ENCODE measurements at places on chromosomes 5 and 9.

DNA sequence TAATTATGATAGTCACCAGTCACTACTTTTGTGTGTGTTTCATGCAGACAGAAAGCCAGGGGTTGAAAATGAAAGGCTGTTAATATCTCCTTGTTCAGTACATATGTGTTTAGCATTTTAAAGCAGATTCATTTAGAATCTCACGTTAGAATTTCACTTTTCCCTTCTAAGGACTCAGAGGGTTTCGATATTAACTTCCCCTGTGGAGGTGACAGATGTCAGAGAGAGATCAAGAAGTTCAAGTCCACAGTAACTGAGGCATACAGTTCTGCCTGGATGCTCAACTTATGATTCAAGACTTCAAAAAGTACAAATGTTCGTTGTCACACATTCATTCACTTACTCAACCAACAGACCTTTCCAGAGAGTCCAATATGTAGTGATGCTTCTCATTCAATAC, 251.1 kb downstream of the EBF1 start:
- no peak for DNase-seq

DNA sequence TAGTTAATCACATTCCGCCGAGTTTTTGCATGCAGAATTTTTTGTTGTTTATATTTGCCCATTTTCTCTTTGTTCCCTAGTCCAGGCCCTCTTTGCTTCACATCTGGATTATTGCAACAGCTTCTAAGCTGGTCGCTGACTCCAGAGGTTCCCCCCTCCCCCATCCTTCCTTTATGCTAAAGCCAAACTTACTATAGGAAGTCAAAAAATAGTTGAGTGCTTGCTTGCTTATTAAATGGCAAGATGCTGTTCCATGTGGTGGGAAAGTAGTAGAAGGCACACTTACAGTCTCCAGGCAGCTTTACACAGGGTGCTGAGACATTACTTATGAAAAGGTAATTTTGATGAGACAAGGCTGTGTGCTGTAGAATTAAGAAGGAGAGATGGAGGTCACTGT, 1.3 kb downstream of the ZBTB34 start:
- no peak for DNase-seq

DNA sequence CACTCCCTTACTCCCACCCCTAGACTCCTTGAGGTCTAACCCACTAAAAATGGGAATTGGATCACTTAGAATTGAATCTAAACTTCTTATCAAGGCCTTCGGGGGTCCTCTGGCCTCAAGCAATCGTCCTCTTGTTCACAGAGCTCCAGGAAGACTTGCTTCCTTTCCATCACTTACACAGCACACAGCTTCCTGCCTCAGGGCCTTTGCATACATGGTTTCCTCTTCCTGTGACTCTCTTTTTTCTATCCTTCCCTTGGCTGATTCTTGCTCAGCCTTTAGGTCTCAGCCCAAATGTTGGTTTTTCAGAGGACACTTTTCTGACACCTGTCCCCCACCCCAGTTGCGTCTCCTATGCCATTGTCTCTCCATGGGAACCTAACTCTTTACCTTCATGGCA, 50.0 kb upstream of the ALDH1B1 start:
- DNase-seq, result no peak

DNA sequence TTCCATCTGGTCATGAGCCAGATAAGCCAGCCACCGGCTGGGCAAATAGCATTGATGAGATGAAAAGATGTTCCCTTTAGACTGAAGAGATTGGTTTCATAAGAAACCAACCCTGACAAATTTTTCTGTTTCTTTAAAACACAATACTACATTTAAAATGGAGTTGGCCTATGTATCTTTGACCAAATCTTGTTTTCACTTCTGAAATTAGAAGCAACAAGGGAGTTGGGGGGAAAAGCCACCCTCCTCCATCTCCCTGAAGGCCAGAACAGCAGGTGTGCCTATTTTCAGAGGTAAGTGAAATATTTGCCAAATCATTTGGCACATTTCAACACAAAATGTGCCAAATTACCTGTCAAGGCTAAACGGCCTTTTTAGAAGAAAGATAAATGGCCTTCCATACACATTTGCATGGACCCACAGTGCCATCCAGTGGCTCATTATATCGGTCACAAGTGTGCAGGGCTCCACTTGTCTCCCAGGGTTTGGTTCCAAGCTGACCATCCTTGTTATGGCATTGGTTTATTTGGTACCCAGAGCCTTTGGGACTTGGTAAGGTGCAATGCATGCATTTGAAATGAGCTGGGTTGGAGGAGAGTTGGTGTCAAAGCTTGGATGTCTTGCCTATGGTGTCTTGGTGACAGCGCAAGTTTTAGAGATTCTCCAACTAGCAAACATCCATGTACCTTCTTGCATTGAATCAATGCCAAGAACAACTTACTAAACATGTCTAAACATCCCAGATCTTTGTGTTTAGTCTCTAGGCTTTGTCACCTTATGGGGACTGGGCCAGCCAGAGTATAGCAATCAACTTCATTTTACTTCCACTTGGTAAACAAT, 372.0 kb upstream of the KIF2A start:
- no peak for DNase-seq

DNA sequence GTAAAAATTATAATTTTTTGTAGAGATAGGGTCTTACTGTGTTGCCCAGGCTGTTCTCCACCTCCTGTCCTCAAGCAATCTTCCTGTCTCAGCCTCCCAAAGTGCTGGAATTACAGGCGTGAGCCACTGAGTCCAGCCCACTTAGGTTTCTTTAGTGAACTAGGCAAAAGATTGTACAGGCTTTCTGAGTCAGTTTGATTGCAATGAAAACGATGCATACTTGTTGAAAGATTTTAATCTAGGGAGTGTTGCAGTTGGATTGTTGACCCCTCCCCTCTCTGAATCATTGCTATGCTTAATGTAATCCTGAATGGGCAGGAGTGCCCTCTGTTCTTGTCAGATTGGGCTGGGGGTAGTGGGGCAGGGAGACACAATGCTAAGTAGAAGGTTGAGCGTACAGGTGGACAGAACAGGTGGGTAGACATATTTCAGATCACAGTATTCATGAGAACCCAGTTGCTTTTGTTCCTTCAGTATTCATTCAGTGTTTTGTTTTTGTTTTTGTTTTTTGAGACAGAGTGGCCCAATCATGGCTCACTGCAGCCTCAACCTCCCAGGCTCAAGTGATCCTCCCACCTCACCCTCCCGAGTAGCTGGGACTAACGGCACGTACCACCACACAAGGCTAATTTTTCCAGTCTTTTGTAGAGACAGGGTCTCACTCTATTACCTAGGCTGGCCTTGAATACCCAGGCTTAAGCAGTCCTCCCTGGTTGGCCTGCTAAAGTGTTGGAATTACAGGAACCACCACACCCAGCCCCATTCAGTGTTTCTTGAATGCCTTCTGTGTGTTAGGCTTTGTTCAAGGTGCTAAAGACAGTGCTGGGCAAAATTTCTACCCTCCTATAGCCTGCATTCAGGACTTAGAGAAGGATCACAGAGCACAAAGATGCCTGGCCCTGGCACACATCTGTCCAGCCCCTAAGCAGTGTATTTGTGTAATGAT, 70.1 kb downstream of the KIAA1958 start:
- DNase-seq, result no peak

Data from activated CD4-positive, alpha-beta T cell treated with anti-CD3 and anti-CD28 coated beads for 24 hours (primary cell).